ENCODE measurements at places on chromosomes 5 and 9.

DNA sequence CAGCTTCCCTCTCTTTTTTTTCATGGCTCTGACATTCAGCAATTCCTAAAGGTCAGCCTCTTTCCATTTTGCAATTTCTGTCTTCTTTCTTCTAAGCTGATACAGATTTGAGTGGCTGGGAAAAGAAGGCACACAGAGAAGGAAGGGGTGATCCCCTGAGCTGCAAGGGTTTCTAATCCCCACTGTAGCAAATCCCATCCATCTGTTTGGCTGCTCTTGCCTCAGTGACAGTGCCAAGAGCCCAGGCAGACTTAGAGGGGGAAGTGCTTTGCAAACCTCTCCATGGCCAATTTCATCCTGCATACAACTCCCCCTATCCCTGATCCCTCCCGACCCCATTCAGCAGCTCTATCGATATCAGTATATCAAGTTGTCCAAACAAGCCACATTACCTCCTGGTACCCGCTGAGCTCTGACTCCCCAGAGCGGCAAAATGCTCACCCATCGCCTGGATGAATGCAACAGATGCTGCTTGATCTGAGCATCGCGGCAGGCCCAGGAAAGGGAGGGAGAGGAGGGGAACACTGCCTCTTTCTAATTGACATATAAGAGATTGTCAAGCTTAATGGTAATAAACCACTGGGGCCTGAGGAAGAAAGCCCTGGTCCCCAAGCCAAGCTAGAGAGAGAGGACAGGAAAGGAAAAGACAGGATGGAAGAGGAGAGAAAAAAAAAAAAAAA lies 268.9 kb downstream of the ASTN2 start:
- no peak for DNase-seq

- DNase-seq: no peak
These were observed 41.4 kb downstream of the UBAP1 start for GRCh38 chr9:34220218-34220617.

- DNase-seq: no peak
These were observed 27.2 kb downstream of the MORN5 start for GRCh38 chr9:122186777-122187470.

- peak; percentile 36 for DNase-seq
These were observed 129.0 kb downstream of the SNX18 start for GRCh38 chr5:54646356-54647101.

- DNase-seq: no peak
These were observed 42.6 kb upstream of the NAA35 start for GRCh38 chr9:85898332-85898731.

GRCh38 chr5:75992753-75993152 lies 90.4 kb upstream of the SV2C start:
- DNase-seq: no peak

DNA sequence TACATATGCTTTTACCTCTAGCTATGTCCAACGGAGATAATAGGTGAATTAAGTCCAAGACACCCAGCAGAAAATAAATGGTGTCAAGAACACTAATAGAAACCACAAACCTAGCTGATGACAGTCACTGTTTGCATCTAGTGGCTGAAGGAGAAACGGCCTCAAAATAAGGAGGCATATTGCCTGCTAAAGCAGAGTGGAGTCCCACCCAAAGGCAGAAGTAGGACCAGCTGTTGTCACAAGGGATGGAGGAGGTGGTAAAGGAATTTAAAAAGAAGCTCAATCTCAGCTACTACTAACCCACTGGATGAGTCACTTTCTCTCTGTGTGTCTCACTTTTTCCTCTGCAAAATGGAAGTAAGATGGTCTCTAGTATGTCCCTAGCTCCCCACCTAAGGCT lies 224.3 kb downstream of the GRIA1 start:
- DNase-seq: no peak

DNA sequence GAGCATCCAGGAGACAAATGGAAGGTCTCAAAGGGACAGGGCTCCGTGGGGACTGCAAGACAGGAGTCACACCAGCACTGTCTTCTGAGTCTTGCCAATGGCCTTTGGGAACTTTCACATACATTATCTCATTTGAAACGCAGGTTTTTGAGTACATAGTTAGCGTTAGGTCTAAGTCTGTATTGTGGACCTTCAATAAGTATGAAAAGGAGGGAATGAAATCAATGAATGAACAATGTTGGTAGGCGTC lies 442 bp upstream of the DCTN4 start:
- DNase-seq: no peak

DNA sequence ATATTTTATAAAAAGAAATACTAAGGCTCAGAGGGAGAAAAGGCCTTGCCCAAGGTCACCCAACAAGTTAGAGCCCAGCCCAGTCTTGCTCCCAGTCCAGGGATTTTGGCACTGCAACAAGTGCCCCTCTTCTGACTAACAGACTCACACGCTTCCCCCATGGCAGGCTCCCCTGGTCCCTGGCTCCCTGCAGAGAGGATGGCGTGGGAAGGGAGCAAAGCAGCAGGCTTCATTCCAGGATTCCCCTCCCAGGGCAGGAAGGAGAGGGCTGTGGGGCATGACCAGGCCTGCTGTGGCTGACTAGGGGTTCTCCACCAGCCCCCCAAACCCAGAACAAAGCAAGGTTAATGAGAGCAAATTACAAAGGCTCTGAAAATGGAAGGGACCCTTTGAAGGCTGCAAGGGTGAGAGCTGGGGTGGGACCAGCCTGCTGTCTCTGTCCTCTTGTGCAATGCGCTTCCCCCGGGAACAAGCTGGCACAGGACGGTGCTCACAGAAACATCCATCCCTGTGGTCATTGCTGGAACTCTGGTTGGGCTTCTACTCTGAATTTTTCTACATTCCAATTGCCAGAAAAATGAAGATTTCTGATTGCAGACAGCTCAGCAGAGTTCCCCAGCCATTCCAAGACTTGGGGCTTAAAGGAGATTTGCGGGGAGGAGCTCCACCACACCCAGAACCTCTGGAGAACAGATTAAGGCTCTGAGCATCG lies 37.1 kb upstream of the FAT2 start:
- DNase-seq: no peak
